ENCODE measurements at places on chromosomes 4 and X. TPM values are rescaled to one million over a fixed set of nuclear protein-coding genes. Genes with fewer than 3 reads are reported as not detected.

DNA sequence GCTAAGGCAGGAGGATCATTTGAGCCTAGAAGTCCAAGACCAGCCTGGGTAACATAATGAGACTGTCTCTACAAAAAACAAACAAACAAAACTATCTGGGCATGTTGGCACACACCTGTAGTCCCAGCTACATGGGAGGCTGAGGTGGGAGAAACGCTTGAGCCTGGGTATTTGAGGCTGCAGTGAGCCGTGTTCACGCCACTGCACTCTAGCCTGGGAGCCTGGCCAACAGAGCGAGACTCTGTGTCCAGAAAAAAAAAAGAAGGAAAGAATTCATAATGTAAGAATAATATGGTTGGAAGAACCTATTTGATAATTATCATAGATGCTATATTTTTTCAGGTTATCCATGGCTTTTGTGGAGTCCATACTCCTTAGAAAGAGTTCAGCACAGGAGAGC, 26.0 kb upstream of the DCHS2 start:
- no peak overlapping the region for H3K4me3 ChIP-seq
- no peaks in the 10 kb centered on the region for H3K36me3 ChIP-seq
- H3K27me3 ChIP-seq, result no peaks in the 10 kb centered on the region
- no peak for DNase-seq

DNA sequence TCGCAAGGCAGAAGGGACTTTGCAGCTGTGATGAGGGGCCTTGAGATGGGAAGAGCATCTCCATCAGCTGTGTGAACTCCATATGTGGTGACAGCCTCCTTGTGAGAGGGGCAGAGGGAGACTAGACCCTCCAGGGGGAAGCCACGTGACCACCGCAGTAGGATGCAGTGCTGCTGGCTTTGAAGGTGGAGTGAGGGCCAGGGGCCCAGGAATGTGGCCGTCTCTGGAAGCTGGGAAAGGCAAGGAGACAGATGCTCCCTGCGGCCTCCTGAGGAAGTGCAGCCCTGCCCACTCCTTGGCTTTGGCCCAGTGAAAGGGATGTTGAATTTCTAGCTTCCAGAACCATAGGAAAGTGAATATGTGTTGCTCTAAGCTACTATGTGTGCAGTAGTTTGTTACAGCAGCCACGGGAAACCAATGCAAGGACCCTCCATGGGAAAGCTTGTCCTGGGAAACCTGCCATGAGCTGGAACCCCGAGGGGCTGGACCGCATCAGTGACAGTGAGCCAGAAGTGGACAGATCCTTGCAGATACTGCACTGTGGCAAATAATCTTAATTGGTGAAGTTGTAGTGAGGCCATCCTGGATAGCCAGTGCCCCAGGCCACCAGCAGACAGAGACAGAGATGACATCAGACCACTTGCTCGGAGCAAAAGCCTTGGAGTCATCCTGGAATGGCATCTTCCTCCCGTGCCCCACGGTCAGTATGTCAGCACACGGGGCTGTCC, 35.4 kb upstream of the SORCS2 start:
- H3K27ac ChIP-seq, result no peak overlapping the region
- H3K4me3 ChIP-seq, result no peak overlapping the region
- no peaks in the 10 kb centered on the region for H3K4me1 ChIP-seq
- no peaks in the 10 kb centered on the region for H3K27me3 ChIP-seq

- DNase-seq, result no peak
- no peak overlapping the region for H3K27ac ChIP-seq
- H3K36me3 ChIP-seq, result no peaks in the 10 kb centered on the region
- no peaks in the 10 kb centered on the region for H3K27me3 ChIP-seq
- H3K4me1 ChIP-seq, result no peaks in the 10 kb centered on the region
Observed at GRCh38 chr4:27011401-27011800, 150.8 kb downstream of the STIM2 start.

DNA sequence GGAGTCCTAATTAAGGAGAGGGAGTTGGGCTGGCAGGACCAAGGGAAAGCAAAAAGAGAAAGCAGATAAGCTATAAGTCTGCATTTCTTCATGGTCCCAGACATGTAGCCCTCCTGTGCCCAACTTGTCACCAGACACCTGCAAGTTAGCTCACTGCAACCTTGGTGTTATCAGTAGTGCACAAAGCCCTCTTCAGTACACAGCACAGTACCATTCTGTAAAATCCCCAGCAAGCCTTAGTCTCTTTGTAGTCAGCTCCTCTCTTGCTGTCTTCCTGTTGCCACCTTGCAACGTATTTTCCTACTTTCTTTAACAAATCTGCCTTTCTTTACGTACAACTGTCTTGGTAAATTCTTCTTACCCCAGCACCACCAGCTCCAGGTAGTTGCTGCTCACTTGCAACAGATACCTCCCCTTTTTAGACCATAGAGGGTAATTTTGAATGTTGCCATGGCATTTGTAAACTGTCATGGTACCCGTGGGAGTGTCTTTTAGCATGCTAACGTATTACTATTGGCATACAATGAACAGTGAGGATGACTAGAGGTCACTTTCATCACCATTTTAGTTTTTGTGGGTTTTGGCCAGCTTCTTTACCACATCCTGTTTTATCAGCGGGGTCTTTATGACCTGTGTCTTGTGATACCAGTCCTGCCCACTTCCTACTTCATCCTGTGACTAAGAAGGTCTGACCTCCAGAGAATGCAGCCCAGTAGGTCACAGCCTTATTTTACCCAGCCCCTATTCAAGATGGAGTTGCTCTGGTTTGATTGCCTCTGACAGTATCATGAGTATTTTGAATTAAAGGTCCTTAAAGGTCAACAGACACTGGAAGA, 28.3 kb upstream of the AP1S2 start:
- H3K4me1 ChIP-seq, result no peaks in the 10 kb centered on the region
- no peak overlapping the region for H3K4me3 ChIP-seq
- no peak overlapping the region for H3K27ac ChIP-seq
- H3K36me3 ChIP-seq, result no peaks in the 10 kb centered on the region
- no peaks in the 10 kb centered on the region for H3K27me3 ChIP-seq
- DNase-seq, result no peak

DNA sequence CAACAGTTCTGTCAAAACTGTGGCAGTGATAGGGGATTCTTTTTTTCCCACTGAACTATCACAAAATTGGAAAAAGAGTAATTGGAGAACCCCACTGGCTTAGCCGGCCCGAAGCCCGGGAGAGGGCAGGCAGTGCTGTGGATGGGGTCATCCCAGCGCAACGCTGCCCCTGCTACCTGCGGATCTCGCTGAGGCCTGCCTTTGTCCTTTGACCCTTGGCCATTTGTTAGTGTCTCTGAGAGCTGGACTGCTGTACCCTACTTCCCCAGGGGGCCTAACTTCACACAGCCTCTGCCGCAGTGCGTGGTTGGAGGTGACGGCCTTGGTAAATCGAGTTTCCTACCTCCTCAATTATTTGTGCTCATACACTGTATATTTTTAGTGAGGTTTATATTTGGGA, 43.0 kb upstream of the MSANTD1 start:
- H3K4me3 ChIP-seq, result no peak overlapping the region
- H3K36me3 ChIP-seq, result no peaks in the 10 kb centered on the region
- peaks cover 3% of the 10 kb centered on the region for H3K4me1 ChIP-seq
- peak overlapping the region; percentile 89 for H3K27ac ChIP-seq

- no peak for DNase-seq
- H3K27me3 ChIP-seq, result no peaks in the 10 kb centered on the region
- H3K4me1 ChIP-seq, result no peaks in the 10 kb centered on the region
- H3K36me3 ChIP-seq, result no peaks in the 10 kb centered on the region
Observed at GRCh38 chr4:136751556-136751955, 780.7 kb downstream of the PCDH18 start.

DNA sequence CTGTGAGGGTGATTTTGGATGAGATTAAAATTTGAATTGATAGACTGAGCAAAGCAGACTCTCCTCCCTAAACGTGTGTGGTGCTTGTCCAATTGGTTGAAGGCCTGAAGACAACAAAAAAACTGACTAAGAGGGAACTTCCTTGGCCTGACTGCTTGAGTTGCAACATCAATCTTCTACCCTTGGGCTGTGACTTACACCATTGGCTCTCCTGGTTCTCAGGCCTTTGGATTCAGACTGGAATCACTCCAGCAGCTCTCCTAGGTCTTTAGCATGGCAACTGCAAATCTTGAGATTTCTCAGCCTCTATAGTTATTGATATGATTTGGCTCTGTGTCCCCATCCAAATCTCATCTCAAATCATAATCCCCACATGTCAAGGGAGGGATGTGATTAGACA, 49.7 kb upstream of the IGFBP7 start:
- H3K36me3 ChIP-seq, result no peaks in the 10 kb centered on the region
- no peaks in the 10 kb centered on the region for H3K4me1 ChIP-seq
- no peak overlapping the region for H3K27ac ChIP-seq
- H3K4me3 ChIP-seq, result no peak overlapping the region
- DNase-seq, result no peak
- H3K27me3 ChIP-seq, result no peaks in the 10 kb centered on the region

- DNase-seq, result no peak
- no peaks in the 10 kb centered on the region for H3K36me3 ChIP-seq
- H3K27me3 ChIP-seq, result no peaks in the 10 kb centered on the region
- no peak overlapping the region for H3K4me3 ChIP-seq
Observed at GRCh38 chr4:123673971-123674370, 277.4 kb downstream of the SPRY1 start.

GRCh38 chrX:69372435-69372834, 131.7 kb upstream of the NALF2 start:
- H3K4me1 ChIP-seq, result no peaks in the 10 kb centered on the region
- H3K27ac ChIP-seq, result no peak overlapping the region
- H3K27me3 ChIP-seq, result no peaks in the 10 kb centered on the region
- DNase-seq, result no peak

DNA sequence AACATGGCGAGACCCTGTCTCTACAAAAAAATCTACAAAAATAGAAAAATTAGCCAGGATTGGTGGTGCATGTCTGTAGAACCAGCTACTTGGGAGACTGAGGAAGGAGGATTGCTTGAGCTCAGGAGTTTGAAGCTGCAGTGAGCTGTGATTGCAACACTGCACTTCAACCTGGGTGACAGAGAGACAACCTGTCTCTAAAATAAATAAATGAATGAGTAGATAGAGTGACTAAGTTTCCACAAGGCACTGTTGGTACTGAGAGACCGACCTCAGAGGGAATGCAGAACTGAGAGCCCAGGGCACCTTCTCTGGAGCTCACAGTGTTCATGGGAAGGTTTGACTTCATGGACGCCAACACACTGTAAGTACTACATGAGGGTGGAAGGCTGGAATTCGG, 26.7 kb upstream of the ARSD start:
- peaks cover 6% of the 10 kb centered on the region for H3K4me1 ChIP-seq
- H3K27me3 ChIP-seq, result no peaks in the 10 kb centered on the region
- no peak overlapping the region for H3K4me3 ChIP-seq
- H3K27ac ChIP-seq, result no peak overlapping the region
- peaks cover 40% of the 10 kb centered on the region for H3K36me3 ChIP-seq

- no peaks in the 10 kb centered on the region for H3K4me1 ChIP-seq
- no peak for DNase-seq
- no peak overlapping the region for H3K4me3 ChIP-seq
- H3K27ac ChIP-seq, result no peak overlapping the region
- no peaks in the 10 kb centered on the region for H3K27me3 ChIP-seq
- H3K36me3 ChIP-seq, result no peaks in the 10 kb centered on the region
Observed at GRCh38 chr4:5069901-5070300, 18.6 kb downstream of the STK32B start.

- H3K27ac ChIP-seq, result no peak overlapping the region
- no peaks in the 10 kb centered on the region for H3K27me3 ChIP-seq
Observed at GRCh38 chr4:177119021-177119471, 190.6 kb upstream of the NEIL3 start.

GRCh38 chr4:126269106-126269505, 954.4 kb downstream of the FAT4 start:
- H3K27me3 ChIP-seq, result no peaks in the 10 kb centered on the region
- no peak for DNase-seq
- H3K27ac ChIP-seq, result no peak overlapping the region
- H3K36me3 ChIP-seq, result no peaks in the 10 kb centered on the region
- H3K4me3 ChIP-seq, result no peak overlapping the region

- no peaks in the 10 kb centered on the region for H3K27me3 ChIP-seq
- no peak overlapping the region for H3K27ac ChIP-seq
- H3K4me1 ChIP-seq, result no peaks in the 10 kb centered on the region
- no peak for DNase-seq
- peaks cover 8% of the 10 kb centered on the region for H3K36me3 ChIP-seq
Observed at GRCh38 chr4:39877971-39878370, 99.7 kb downstream of the PDS5A start.

DNA sequence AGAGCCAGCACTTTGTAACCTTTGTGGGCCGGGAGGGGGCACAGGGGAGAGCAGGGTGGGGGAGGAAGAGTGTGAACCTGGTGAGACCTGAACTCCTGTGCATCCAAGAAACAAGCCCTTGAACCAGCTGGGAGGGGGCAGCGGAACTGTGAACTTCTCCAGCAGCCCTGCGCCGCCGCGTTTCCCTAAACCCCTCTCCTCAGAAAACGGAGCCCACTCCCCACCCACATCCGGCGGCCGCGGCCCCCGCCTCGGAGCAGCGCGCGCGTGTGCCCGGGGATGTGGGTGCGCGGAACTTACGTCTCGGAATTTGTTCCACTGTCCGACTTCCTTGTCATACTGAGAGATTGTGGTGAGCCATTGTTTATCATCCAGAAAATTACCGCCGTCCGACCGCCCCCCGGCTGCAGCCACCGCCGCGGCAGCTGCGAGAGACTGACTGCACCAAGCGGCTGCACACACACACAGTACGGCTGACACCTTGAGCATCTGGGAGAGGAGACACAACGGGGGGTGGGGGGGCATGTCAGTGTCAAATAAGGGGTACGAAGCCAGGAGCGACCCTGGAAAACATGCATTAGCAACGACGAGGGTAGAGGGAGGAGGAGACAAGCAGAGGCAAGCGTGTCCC, 494 bp downstream of the SPOCK3 start:
- H3K27me3 ChIP-seq, result no peaks in the 10 kb centered on the region
- H3K27ac ChIP-seq, result no peak overlapping the region
- peaks cover 2% of the 10 kb centered on the region for H3K4me1 ChIP-seq
- H3K4me3 ChIP-seq, result peak overlapping the region; percentile 30
- H3K36me3 ChIP-seq, result no peaks in the 10 kb centered on the region

DNA sequence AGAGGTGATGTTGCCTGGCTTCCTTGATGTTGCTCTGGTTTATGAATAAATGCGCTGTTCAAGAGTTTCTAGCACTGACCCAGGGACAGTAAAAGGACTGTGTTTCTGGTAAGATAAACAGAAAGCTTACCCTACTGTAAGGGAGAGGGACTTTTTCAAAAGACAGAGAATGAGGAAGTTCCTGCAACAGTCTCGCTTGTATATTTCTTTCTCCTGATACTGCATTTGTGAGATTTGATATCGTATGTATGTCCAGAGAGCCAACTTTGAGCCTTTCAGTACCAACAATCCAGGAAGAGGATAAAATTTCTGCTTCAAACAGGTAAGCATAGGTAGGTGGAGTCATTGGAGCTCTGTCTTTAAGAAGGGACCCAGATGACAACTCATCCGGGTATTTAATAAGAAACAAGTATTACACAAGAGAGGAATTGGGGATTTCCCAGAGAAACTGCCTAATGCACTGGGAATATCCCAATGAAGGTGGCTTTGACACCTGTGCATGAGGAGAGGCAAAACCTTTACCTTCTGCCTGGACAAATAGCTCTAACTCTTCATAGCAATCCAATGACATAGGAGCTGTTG, 773 bp downstream of the DAPP1 start:
- no peaks in the 10 kb centered on the region for H3K36me3 ChIP-seq
- H3K27ac ChIP-seq, result no peak overlapping the region
- DNase-seq, result no peak
- H3K4me3 ChIP-seq, result peak overlapping the region; percentile 20
- H3K4me1 ChIP-seq, result no peaks in the 10 kb centered on the region

Gene FSTL5
- not detected for total RNA-seq

Gene NEIL3
- not detected for total RNA-seq

Gene MAGEB1
- total RNA-seq, result not detected

Gene DRP2
- not detected for total RNA-seq

Gene ADAMTS3
- total RNA-seq, result 0.16 TPM

Gene FRG2
- total RNA-seq, result not detected

Gene FAT1
- 75.8 TPM for total RNA-seq

Gene PPP2R2C
- total RNA-seq, result not detected

Gene REPS2
- total RNA-seq, result 15.3 TPM

Data from right lobe of liver (tissue), 6 donors.